ENCODE measurements at places on chromosomes 7 and 10.

DNA sequence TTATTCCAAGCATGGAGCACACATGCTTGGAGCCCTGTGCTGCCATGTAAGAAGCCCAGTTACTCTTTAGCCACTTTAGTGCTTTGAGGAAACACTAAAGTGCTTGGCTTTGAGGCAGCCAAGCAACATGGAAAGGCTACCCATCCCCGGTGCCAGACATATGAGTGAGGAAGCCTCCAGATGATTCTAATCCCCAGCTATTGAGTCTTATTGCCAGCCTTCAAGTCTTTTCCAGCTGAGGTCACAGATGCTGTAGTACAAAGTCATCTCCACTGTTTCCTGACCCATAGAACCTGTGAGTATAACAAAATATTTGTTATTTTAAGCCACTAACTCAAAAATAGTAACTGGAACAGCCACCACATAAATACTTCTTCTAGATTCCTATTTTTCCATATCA, 91.4 kb upstream of the CYP26C1 start:
- DNase-seq = no peak

DNA sequence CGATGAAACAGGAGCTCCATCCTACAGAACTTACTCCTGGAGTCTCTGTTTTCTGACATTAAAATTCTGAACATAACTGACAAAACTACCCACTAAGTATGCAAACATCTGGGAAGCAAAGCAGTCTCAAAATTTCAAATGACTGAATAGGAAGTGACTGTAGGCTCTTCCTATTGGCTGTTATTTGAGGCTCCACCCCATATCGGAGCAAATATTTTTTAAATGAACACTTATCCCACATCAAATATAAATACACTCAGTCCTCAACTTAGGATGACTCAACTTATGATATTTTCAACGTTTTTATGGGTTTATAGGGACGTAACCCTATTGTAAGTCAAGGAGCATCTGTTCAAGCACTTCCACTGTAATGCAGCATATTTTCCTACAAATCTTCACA, 8.8 kb downstream of the HSPA12A start:
- no peak for DNase-seq

GRCh38 chr7:73520673-73521635, 1.1 kb downstream of the BAZ1B start:
- DNase-seq = no peak

DNA sequence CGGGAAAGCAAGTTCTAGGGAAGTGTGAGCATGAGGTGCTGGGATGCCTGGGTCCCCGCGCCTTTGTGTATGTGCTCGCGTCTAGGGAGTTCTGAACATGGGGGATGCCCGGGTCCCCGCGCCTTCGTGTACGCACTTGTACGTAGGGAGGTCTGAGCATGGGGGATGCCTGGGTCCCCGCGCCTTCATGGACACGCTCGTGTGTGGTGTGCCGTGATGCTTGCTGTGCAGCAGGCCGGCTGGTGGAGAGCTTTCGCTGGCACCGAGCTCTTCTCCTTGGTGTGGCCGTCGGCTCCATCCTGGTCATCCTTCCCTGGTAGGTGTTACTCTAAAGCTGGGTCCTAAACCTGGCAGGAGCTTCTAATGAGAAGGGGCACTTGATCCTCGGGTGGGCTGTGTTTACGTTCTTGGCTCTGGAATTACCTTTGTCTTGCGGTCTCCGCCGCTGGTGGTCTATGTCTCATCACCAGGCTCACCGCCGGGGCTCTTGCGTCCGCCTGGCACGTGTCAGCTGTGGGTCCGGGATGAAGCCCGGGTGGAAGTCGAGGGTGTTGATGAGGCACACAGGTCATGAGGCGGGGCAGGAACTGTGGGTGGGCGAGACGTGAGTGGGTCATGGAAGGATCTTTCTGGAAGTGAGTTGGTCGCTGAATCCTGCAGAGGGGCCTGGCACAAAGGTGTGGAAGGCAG, 63.5 kb downstream of the DNAJB6 start:
- DNase-seq = no peak

GRCh38 chr7:142806022-142806356, 35.2 kb downstream of the PRSS2 start:
- DNase-seq = no peak

- DNase-seq = no peak
Measured at GRCh38 chr7:129295015-129295423, 70.2 kb downstream of the AHCYL2 start.

DNA sequence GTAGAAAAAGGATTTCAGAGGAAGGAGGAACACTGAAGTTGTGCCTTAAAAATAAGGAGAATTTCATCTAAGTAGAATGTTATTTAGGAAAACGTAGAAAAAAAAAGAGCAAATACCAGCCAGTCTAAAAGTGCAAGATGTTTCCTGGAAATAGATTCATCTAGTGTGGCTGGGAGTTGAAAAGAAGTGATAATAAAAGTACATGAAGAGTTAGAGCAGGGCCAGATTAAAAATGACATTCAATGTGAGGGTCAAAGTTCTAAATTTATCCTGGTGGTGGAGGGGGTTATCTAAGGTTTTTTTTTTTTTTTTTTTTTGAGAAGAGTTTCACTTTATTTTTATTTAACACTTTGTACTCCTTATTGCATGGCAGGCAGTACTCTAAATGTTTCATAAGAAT, 289.3 kb downstream of the MDFIC start:
- DNase-seq = no peak

DNA sequence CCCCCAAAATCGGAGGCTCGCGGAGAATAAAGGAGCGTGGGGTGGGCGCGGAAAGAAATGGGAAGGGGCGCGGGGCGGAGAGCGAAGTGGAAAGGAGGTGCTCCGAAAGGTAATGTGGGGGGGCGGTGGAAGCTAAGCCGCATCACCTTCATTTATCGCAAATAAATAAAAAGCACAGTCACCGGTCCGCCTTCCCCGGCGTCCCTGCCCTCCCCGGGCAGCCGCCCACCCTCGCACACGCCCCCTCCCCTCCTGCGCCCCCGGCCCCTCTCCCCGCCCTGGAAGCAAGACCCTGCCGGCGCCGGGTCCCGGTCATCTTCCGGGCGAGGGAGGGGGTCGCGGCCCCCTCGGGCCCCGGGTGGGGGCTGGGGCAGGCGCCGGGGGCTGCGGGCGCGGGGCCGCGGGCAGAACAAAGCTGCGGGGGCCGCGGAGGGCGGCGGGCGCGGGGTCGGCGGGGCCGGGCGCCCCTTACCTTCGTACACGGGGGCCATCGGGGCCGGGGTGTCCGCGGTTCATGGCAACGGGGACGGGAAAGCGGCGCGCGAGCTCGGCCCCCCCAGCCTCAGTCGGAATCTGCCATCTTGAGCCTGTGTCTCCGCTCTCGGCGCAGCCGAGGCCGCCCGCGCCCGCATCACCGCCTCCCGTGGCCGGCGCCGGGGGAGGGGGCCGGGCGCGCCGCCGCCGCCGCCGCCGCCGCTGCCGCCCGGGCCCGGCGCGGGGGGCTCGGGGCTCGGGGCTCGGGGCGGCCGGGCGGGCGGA, 486 bp downstream of the HIPK2 start:
- peak; percentile 46 for DNase-seq

GRCh38 chr10:123428391-123428790, 237.8 kb upstream of the GPR26 start:
- no peak for DNase-seq

GRCh38 chr7:143909863-143910262, 7.9 kb upstream of the TCAF1 start:
- no peak for DNase-seq

DNA sequence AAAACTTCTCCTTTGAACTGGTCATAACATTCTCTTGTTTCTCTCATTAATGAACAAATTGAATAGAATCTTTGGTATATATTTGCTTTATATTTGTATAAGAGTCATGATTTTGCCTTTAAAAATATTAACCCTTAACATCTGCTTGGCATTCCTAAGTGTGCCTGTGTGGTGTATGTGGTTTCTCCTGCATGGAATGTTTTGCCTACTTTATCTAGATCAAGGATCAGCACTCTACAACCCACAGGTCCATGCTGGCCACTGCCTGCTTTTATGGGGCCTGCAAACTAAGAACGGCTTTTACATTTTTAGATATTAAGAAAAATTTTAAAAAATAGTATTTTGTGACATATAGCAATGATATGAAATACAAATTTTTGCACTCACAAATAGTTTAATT, 4.3 kb upstream of the LAMB4 start:
- no peak for DNase-seq

- no peak for DNase-seq
Measured at GRCh38 chr7:55013851-55014250, 5.0 kb upstream of the EGFR start.

- peak; percentile 48 for DNase-seq
Measured at GRCh38 chr7:143519411-143520131, 41.9 kb downstream of the TAS2R41 start.

- no peak for DNase-seq
Measured at GRCh38 chr10:112227331-112227987, 43.9 kb upstream of the GPAM start.

DNA sequence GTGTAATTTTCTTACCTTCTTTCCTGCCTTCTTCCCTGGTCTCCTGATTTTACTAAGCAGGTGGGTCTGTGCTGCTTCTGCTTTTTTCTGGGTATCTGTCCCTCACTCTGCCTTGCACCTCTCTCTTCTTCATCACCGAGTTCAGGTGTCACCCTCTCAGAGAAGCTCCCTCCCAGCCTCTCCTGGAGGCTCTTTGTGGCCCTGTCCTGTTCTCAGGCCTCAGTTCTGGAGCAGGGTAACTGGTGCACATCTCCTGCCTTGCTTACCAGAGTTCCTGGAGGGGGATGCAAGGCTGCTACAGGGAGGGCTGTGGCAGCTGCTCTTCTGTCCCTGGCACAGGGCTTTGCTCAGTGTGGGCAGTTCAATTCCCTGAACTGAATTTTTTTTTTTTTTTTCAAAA, 66.1 kb downstream of the RBM33 start:
- no peak for DNase-seq

DNA sequence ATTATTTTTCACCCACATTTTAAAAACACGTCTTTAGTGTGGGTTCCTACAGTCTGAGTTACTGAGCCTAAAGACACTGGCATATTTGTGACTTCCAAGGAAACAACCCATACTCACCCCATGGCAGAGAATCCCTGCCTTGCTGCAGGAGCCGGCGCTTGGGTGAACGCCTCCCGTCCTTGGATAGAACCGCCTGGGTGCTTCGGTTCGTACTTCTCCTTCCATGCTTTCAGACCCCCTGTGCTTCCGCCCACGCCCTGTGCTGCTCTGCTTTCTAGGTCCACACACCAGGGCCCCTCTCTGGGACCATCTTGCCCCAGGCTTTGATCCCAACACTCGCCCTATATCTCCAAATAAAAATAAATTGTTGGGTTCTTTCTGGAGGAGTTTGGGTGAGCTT, 125.8 kb downstream of the PTPRN2 start:
- DNase-seq = no peak

DNA sequence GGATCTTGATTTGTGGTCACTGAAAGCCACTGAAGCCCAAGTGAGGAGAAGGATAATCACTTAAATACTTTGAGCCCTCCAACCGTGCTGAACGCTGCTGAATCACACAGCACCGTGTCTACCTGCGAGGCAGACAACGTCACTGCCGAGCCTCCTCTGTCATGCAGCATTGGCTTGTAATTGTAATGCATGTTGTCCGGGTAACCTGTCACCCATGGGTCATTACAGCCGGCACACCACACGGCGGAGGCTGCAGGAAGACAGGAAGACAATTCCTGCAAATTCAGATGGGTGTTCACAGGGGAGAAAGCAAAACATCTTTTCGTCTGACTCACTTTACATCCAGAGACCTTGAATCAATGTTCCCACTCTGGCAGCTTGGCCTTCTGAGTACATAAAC, 546.1 kb upstream of the FOXK1 start:
- peak; percentile 43 for DNase-seq

DNA sequence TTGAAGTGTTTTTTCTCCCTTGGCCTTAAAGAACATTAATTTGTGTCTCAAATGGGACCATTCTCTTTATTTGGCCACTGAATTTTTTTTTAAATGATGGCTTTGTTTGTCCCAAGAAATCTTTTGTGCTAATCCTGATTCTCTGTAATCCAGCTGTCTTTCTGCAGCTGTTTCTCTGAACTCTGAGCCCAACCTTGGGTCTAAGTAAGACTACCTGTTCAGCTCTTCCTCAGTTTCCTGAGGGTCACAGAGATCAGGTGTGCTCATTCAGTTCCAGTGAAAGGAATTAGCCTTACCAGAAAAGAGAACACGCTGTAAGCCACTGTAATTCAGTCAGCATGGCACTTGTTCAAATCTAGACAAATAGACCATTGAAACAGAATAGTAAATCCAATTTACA, 94.2 kb downstream of the ANKIB1 start:
- DNase-seq = no peak

DNA sequence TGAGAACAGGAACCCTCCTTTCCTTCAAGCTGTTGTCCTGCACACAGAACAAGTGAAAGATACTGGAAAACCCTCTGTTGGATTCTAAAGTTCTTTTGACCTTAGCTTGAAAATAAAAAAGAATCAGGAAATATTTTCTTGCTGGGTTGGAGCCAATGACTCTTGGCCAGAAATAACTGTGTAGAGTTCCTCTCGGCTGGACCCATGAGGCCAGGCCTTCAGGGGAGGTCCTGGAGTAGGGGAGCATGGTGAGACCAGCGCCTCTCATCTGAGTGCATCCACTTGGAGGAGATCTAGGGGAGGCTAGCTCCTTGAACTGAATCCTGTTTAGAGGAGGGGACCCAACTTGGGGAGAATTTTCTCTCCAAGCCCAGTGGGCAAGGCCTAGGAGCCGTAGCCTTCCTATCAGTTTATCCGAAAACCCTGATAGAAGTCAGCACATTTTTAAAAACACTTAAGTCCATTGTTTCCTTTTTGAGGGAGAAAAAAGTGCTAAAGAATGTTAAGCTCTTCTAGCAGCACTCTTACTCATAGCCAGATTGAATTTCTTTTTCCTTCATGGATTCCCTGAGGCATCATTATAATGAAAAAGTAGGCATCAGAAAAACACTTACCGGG, 635.7 kb upstream of the ANKRD30A start:
- no peak for DNase-seq

GRCh38 chr7:139680676-139681462, 96.9 kb downstream of the HIPK2 start:
- peak; percentile 92 for DNase-seq

GRCh38 chr7:129829737-129830631, 122.8 kb downstream of the UBE2H start:
- DNase-seq = peak; percentile 78

- DNase-seq = no peak
Measured at GRCh38 chr10:13420532-13421307, 72.6 kb upstream of the SEPHS1 start.

- no peak for DNase-seq
Measured at GRCh38 chr10:62085404-62085803, 183.2 kb downstream of the RTKN2 start.

GRCh38 chr7:14752301-14752700, 150.2 kb downstream of the DGKB start:
- DNase-seq = no peak

GRCh38 chr10:129079705-129080104, 387.3 kb upstream of the MGMT start:
- DNase-seq = no peak

GRCh38 chr10:87715552-87716347, 56.1 kb downstream of the PAPSS2 start:
- no peak for DNase-seq

DNA sequence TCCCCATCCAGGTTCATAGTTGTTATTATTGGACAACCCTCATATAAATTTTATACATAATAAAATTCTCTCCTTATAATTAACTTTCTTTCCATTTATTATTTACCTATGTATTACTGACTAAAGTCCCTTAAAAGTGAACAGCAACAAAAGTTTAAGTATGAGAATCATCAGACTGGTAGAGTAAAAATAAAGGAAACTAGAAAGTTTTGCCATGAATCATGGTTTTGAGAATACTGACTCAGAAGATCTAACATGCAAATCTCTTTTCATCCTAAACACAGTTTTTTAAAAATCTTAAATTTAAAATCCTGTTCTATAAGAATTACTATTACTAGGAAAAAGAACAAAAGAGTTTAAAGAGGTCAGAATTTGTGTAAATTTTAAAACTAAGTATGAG, 32.1 kb downstream of the HERC4 start:
- no peak for DNase-seq

All from NCI-H345 (cell line).